ENCODE measurements at places on chromosomes 4 and X. TPM values are rescaled to one million over a fixed set of nuclear protein-coding genes. Genes with fewer than 3 reads are reported as not detected.
A peak's percentile ranks its signal among the peaks of the same experiment; 100 is the strongest.

- H3K27me3 ChIP-seq = no peaks in the 10 kb centered on the region
- no peak for DNase-seq
- H3K36me3 ChIP-seq = no peaks in the 10 kb centered on the region
- no peak overlapping the region for H3K27ac ChIP-seq
- no peak overlapping the region for H3K4me3 ChIP-seq
- no peaks in the 10 kb centered on the region for H3K4me1 ChIP-seq
These were observed 208.4 kb upstream of the HDX start for GRCh38 chrX:84710611-84711010.

DNA sequence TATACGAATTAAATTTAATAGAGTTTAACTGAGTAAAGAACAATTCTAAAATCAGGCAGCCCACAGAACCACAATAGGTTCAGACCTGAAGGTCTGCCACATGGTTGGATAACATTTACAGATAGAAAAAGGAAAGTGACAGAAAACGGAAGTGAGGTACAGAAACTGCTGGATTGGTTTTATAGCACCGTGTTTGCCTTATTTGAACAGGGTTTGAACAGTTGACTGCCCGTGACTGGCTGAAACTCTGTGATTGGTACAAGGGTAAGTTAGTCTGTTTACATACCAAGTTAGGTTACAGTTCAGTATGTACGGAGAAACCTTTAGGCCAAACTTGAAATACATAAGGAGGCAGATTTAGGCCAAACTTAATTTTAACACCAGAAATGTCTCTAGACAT is 64.1 kb upstream of the ATXN3L start:
- DNase-seq = no peak
- H3K4me1 ChIP-seq = peaks cover 13% of the 10 kb centered on the region
- no peak overlapping the region for H3K4me3 ChIP-seq
- no peak overlapping the region for H3K27ac ChIP-seq
- H3K27me3 ChIP-seq = no peaks in the 10 kb centered on the region

DNA sequence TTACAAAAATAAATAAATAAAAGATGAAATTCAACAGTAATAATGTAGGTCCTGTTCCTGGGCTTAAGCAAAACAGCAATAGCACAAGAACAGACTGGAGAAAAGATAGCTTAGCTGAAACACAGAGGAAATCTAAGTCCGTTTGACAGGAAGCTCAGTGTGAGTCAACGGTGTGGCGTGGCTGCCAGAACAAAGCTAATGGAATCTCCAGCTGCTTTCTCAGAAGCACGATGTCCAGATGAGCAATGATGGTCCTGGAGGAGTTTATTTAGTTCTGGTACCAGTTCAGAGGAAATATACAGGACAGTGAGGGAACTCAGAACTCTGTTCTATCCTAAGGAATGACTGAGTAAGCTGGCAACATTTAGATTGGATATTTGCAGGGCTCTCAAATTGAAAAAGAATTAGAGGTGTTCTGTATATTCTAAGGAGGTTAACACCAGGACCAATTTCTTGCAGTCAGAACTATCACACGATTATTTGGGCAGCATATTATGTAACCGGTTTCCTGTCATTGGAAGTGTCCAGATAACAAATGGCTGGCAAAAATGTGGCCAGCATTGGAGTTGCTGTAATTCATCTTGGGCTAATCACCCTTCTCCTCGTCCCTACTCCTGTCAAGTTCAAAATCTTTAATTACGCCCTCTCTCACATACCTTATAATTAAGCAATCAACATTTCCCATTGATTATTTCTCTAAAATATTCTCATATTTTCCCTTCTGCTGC is 12.7 kb downstream of the GAB3 start:
- peaks cover 8% of the 10 kb centered on the region for H3K36me3 ChIP-seq
- H3K4me3 ChIP-seq = peak overlapping the region; percentile 46
- H3K27ac ChIP-seq = peak overlapping the region; percentile 89
- no peaks in the 10 kb centered on the region for H3K27me3 ChIP-seq
- DNase-seq = peak; percentile 52

DNA sequence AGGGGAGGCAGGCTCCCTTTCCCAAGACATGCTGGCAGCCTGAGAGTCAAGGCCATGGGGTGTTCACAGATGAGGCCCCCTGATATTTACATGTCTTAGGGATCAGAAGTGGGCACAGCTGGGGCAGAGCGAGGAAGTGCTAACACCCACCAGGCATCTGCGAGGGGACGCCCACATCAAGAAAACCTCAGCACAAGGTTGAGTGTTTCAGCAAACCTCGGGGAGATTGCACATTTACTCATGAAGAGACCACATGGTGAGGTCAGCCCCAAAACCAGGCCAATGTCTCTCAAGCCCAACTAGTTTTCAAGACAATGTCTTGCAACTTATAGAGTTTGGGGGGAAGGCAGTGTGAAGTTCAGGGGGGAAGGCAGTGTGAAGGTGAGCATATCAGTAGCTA is 55.2 kb downstream of the CLNK start:
- peaks cover 2% of the 10 kb centered on the region for H3K27me3 ChIP-seq
- DNase-seq = peak; percentile 39
- no peaks in the 10 kb centered on the region for H3K36me3 ChIP-seq
- H3K27ac ChIP-seq = no peak overlapping the region
- no peak overlapping the region for H3K4me3 ChIP-seq

GRCh38 chr4:86218746-86219473 is 140.9 kb downstream of the MAPK10 start:
- DNase-seq = no peak
- H3K4me1 ChIP-seq = no peaks in the 10 kb centered on the region
- no peaks in the 10 kb centered on the region for H3K36me3 ChIP-seq
- H3K4me3 ChIP-seq = no peak overlapping the region

GRCh38 chr4:148444296-148445070 is 2.3 kb upstream of the NR3C2 start:
- peak overlapping the region; percentile 94 for H3K27ac ChIP-seq
- peaks cover 38% of the 10 kb centered on the region for H3K4me1 ChIP-seq
- H3K27me3 ChIP-seq = peaks cover 2% of the 10 kb centered on the region
- peak; percentile 53 for DNase-seq

DNA sequence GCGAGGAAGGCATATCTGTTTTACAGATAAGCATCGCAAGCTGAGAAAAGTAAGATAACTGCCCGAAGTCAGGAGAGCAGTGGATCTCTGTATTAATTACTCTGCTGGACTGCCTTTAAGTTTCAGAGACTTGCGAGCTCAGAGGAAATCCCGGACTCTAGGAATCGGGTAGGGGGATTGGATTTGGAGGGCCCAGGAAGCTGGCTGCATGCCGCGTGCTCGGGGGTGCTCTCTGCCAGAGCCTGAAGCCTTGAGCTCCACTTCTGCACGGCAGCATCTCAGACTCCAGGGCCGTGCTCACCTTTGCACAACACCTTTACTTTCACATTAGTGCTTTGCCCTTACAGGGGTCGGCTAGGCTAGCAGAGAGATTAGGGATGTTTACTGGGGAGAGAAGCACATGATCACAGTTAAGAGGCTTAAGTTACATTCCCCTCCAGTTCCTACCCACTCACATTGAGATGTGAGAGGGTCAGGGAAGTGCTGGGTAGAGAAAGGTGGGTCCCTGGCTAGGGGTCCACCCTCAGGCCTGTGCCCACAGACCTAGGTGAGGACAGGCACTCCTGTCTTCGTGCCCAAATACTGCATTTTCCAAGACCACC is 57.0 kb downstream of the TRIML1 start:
- H3K36me3 ChIP-seq = no peaks in the 10 kb centered on the region
- no peak for DNase-seq
- H3K4me3 ChIP-seq = no peak overlapping the region
- H3K27me3 ChIP-seq = no peaks in the 10 kb centered on the region
- no peak overlapping the region for H3K27ac ChIP-seq

DNA sequence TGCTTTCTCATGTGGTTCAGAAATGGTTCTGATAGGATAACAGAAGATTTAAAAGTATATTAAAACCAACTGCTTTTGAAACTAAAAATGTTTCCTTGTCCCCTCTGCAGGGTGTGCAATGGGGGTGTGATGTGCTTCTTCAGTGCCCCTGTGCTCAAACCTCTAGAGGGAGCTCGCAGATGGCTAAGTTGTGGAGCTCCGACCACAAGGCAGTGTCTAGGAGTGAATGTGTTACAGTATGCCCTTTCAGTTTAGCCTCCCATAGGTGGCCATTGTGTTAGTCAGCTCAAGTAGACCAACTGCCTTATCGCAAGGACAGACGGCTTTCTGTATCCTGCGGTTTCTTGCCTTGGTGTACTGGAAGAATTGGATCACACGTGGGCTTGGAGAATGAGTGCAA is 130.5 kb downstream of the TENT5D start:
- no peak for DNase-seq
- no peak overlapping the region for H3K27ac ChIP-seq
- H3K27me3 ChIP-seq = no peaks in the 10 kb centered on the region
- no peaks in the 10 kb centered on the region for H3K36me3 ChIP-seq
- H3K4me1 ChIP-seq = no peaks in the 10 kb centered on the region

GRCh38 chr4:4775493-4776004 is 83.9 kb upstream of the MSX1 start:
- peaks cover 2% of the 10 kb centered on the region for H3K27me3 ChIP-seq
- H3K4me1 ChIP-seq = no peaks in the 10 kb centered on the region
- no peaks in the 10 kb centered on the region for H3K36me3 ChIP-seq
- no peak overlapping the region for H3K4me3 ChIP-seq
- DNase-seq = no peak
- H3K27ac ChIP-seq = no peak overlapping the region

- H3K27me3 ChIP-seq = no peaks in the 10 kb centered on the region
- DNase-seq = no peak
- peaks cover 53% of the 10 kb centered on the region for H3K36me3 ChIP-seq
These were observed 33.7 kb downstream of the PIGG start for GRCh38 chr4:532588-533317.

DNA sequence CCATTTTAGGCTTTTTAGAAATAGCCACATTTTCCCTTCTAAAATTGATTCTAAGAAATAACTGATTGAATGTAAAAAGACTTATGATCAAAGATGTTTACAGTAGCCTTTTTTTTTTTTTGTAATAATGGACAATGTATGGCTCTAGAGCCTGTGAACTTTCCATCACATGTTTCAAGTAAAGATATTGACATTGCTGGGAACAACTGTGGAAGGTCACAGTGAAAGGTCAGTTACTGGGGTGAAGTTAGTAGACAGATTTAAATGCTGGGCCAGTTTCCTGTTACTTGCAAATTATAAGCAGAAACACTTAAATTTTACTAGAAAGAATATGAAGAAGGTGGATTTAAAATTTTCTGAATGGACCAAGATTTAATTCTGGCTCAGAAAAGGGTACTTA is 18.4 kb downstream of the PAGE2 start:
- H3K4me3 ChIP-seq = no peak overlapping the region
- DNase-seq = no peak
- no peaks in the 10 kb centered on the region for H3K36me3 ChIP-seq
- no peak overlapping the region for H3K27ac ChIP-seq
- no peaks in the 10 kb centered on the region for H3K27me3 ChIP-seq

The MAGEB17 gene
- not detected for total RNA-seq

The CT47A7 gene
- not detected for total RNA-seq

The RPL39 gene
- 2,778 TPM for total RNA-seq

The PTTG2 gene
- total RNA-seq = not detected

The GJB1 gene
- not detected for total RNA-seq

The BEX2 gene
- total RNA-seq = 14.6 TPM

The GCNA gene
- 3.5 TPM for total RNA-seq

The ERCC6L gene
- total RNA-seq = 10.3 TPM

The SMIM10L2A gene
- total RNA-seq = 0.23 TPM

The VCX3B gene
- not detected for total RNA-seq

Measured in activated CD8-positive, alpha-beta T cell treated with anti-CD3 and anti-CD28 coated beads for 36 hours (primary cell).